ENCODE measurements at places on chromosomes 3 and 15.

DNA sequence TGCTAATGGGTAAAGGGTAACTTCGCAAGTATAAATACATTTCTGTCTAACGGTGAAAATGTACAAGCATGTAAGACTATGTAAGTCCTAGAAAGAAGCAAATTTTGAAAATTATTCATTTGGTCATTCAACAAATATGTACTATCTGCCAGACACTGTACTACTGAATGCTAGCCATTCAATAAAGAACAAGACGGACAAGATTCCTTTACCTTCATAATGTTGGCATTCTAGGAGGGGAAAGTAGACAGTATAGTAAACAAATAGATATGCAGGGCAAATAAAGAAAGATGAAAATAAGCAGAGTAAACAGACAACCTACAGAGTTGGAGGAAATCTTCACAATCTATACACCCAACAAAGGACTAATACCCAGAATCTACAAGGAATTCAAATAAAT is 32.7 kb downstream of the C3orf70 start:
- DNase-seq: no peak

DNA sequence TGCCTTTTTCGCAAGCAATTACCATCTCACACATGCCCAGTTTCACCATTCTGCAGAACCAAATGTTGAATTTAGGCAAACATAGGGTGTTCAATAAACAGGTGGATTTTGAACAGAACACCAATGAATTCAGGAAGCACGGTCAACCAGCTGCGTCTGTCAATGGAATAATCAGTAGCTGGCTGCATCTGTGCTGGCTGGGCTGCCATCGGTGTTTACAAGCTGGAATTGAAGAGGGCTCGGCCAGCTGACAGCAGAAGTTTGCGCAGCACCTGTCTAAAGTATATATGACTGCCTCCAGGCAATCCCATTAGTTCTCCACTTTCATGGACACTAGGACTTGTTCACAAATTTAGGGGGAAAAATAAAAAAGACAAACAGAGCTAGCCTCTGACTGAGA is 996.4 kb upstream of the CFAP20DC start:
- no peak for DNase-seq

GRCh38 chr3:147191795-147192385 is 214.5 kb downstream of the ZIC4 start:
- DNase-seq: no peak

- DNase-seq: no peak
These were observed 436.7 kb downstream of the EPHB1 start for GRCh38 chr3:135231737-135232136.

GRCh38 chr3:70519913-70520659 is 207.6 kb upstream of the MDFIC2 start:
- DNase-seq: no peak
